A549 treated with ZK216348 at 1 μM for 4 hours (cell line): ENCODE measurements at places on chromosomes 11 and 22. TPM values are rescaled to one million over a fixed set of nuclear protein-coding genes. Genes with fewer than 3 reads are reported as not detected.

Gene PGA5
- total RNA-seq = not detected in 5 replicates

Gene SLC16A8
- total RNA-seq = not detected in 5 replicates

Gene CNIH2
- 0.88 to 2.7 TPM (median 1.7 TPM) in 5 replicates for total RNA-seq

Gene TRMT2A
- 10.7 to 31.0 TPM (median 26.0 TPM) in 5 replicates for total RNA-seq

Gene F2
- total RNA-seq = 2.0 to 3.0 TPM (median 2.4 TPM) in 5 replicates

Gene CYB561A3
- 28.4 to 53.4 TPM (median 50.3 TPM) in 5 replicates for total RNA-seq
